A549 treated with Mapracorat at 1 μM for 4 hours (cell line): ENCODE measurements at places on chromosomes 7 and 10. TPM values are rescaled to one million over a fixed set of nuclear protein-coding genes. Genes with fewer than 3 reads are reported as not detected.

The PRR15 gene
- 3.7 to 4.1 TPM (median 3.8 TPM) in 5 replicates for total RNA-seq

The BTBD16 gene
- 0.28 to 0.88 TPM (median 0.57 TPM) in 5 replicates for total RNA-seq

The SPDYE9 gene
- not detected in 5 replicates for total RNA-seq

The SKIDA1 gene
- 0.85 to 1.3 TPM (median 1.0 TPM) in 5 replicates for total RNA-seq

The TAS2R4 gene
- total RNA-seq, result 0.07 to 0.16 TPM (median 0.14 TPM) in 5 replicates

The AGAP9 gene
- total RNA-seq, result 8.7 to 12.1 TPM (median 10.3 TPM) in 5 replicates

The EPHA1 gene
- 0.22 TPM in 1 of 5 replicates, not detected in the others for total RNA-seq

The PVRIG gene
- total RNA-seq, result not detected in 5 replicates

The LHPP gene
- total RNA-seq, result 10.5 to 14.8 TPM (median 11.1 TPM) in 5 replicates

The LRRTM3 gene
- not detected in 5 replicates for total RNA-seq

The GPR37 gene
- 0.54 to 0.74 TPM (median 0.59 TPM) in 5 replicates for total RNA-seq

The BMPR1A gene
- total RNA-seq, result 18.3 to 24.4 TPM (median 23.6 TPM) in 5 replicates
